ENCODE measurements at places on chromosomes 11 and 22.

- H3K27me3 ChIP-seq = no peaks in the 10 kb centered on the region
- DNase-seq = no peak
- no peak overlapping the region for H3K4me3 ChIP-seq
- H3K4me1 ChIP-seq = no peaks in the 10 kb centered on the region
- H3K27ac ChIP-seq = no peak overlapping the region
Observed at GRCh38 chr11:15988016-15988550, 368.3 kb downstream of the SOX6 start.

DNA sequence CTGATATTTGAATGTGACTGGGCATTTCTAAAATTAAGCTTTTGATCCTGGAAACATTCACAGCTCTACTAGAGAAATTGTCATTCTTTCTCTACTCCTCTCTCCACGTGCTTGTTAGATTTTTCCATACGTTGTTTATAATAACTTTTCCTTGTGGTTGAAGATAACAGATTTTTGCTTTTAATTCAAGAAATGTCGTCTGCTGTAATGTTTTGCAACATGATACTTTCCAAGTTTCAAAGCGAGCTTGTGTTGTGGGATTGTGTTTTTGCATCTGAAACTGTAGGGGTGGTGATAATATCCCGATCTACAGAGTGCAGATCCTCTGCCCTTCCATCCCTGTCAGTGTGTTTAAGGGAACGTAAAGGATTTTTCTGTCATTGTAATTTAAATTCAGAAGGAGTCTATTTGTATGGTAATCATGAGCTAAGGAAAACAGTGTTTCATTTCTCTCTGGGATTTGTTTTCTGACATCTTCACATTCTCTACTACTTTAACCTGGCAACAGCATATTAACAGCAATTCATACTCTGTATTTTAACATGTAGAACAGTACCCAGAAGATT, 321.4 kb downstream of the FAT3 start:
- no peaks in the 10 kb centered on the region for H3K4me1 ChIP-seq
- no peaks in the 10 kb centered on the region for H3K36me3 ChIP-seq
- no peak overlapping the region for H3K27ac ChIP-seq
- H3K27me3 ChIP-seq = peaks cover 9% of the 10 kb centered on the region

DNA sequence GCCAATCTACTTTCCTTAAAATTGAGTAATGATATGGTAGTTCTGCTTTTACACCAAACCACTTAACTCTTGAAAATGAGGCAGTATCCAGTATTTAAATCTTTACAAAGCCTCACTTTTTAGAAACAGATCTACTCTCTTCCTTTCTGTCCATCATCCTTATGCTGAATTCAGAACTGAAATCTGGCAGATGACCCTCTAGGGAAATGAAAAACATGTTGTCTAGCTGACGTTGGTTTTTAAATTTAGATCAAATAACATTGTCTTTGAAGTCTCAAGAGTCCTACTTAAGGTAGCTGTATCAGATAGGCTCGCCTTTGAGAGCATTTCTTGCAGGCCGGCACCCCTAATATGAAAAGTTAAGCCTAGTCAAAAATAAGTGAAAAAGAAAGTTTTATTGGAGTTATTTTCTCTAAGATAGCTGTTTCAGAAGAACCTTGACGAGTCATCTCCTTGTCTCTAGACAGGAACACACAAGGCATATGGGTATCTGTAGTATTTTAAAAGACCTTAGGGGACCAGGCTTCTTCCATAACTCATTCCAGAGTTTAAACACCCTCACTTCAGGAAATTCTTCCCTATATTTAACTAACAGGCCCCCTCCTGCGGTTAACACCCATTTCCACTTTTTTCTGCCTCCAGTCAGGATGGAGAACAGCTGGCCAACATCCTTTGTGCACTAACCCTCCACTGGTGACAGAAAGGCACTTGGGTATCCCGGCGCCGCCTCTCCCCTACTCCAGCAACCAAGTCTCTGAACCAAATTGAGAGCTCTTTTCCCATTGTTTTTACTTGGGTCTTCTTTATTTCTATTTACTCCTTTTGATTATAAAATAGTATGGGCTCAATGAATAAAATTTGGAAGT, 81.2 kb downstream of the WNT11 start:
- H3K27ac ChIP-seq = peak overlapping the region; percentile 51
- peaks cover 19% of the 10 kb centered on the region for H3K4me1 ChIP-seq
- DNase-seq = no peak
- H3K36me3 ChIP-seq = peaks cover 7% of the 10 kb centered on the region
- H3K27me3 ChIP-seq = no peaks in the 10 kb centered on the region

GRCh38 chr11:133228471-133229329, 303.6 kb downstream of the OPCML start:
- H3K4me3 ChIP-seq = no peak overlapping the region
- DNase-seq = no peak
- H3K27me3 ChIP-seq = peaks cover 22% of the 10 kb centered on the region
- H3K36me3 ChIP-seq = no peaks in the 10 kb centered on the region

- peak overlapping the region; percentile 89 for H3K4me3 ChIP-seq
- DNase-seq = no peak
- no peaks in the 10 kb centered on the region for H3K27me3 ChIP-seq
- peak overlapping the region; percentile 100 for H3K27ac ChIP-seq
Observed at GRCh38 chr11:128472128-128473089, 114.9 kb downstream of the ETS1 start.

DNA sequence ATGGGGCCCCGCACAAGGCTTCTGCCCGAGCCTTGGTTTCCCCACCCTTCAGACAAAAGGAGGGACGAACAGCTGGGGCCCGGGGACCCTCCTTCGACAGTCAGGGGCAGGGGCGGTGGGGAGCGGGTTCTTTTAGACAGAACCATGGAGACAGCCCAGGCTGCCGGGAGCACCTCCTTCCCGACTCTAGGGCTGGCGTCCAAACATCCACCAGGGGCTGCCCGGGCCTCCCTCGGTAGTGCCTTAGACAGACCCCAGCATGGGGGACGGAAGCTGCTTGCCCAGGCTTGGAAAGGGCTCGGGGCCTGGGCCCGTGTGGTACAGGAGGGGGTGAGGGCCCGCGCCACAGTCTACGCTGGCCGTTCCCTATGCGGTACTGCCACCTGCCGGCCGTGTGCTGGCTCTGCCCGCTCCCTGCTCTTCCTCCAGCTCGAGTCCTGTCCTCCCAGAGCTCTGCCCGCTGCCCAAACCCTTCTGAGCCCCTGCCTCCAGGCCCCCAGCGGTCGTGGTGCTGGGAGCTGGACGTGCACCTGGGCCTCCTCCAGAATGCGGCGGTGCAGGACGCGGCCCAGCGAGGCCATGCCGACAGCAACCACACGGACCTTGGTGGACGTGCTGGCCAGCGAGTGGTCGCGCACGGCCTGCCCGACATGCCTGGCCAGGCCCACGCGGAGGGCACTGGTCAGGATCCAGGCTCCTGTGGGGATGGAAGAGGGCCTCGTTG, 20.1 kb downstream of the TSSC4 start:
- no peak overlapping the region for H3K27ac ChIP-seq
- peak; percentile 64 for DNase-seq
- H3K36me3 ChIP-seq = no peaks in the 10 kb centered on the region
- H3K27me3 ChIP-seq = no peaks in the 10 kb centered on the region

DNA sequence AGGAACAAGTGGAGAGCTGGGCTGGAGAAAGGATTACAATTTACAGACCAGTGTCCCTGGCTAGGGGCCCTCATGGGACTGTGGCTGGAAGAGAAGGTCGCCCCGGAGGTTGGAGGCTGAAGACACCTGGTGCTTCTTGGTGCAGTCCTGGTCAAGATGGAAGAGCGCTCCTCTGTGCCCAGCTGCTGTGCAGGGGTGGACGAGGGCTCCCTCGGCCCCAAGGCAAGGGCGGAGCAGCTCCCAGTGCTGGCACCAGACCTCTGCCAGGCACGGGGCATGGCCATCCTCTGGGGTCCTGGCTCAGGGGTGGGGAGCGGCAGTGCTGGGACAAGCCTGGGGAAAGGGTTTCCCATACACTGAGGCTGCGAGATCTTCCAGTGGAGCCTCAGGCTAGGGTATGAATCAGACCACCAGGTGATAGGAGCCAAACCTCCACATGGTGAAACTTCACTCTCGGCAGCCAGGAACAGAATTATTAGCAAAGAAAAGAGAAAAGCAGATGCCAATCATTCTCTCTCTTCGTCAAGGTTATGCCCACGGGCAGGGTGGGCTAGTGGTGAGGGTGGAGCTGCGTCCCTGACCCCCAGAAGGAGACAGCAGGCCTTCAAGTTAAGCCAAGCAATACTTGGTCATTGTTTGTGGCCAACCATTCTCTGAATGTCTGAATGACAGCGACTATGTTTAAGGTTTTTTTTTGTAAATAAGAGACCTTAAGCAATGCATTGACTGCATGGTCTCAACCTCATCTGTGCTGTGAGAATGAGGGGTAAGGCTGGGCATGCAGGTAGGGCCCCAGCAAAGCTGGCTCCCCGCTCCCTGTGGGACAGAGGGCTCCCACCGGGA, 32.1 kb downstream of the PPM1F start:
- H3K27ac ChIP-seq = no peak overlapping the region
- no peaks in the 10 kb centered on the region for H3K36me3 ChIP-seq
- no peaks in the 10 kb centered on the region for H3K27me3 ChIP-seq
- DNase-seq = no peak
- no peak overlapping the region for H3K4me3 ChIP-seq

DNA sequence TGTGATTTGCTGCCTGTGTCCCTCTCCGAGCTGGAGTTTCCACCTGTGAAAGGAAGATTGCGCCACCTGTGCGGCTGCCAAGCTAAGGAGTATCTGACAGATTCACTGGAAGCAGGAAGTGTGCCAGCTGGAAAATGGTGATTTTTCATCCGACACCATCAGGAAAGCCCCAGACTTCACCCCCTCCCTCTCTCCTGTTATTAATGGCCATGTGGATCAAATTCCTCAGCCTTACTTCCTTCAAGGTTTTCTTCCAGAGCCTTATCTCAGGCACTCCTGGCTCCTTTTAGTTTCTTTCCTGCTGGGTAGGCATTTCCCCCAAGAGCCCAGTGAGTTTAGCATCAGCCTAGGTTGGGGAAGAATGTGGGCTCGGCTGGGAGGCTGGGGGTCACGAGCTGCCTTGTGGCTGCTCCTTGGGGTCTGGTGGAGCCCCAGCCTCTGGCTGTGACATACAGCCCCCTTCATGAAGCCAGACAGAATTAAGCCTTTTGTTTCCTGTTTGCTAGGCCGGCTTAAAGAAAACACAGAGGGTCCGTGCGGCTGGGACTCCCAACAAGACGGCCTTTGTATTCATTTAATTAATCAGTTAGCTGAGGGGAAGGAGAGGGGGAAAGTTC, 37.1 kb downstream of the PKNOX2 start:
- H3K36me3 ChIP-seq = peaks cover 2% of the 10 kb centered on the region
- H3K27me3 ChIP-seq = peaks cover 50% of the 10 kb centered on the region
- no peak overlapping the region for H3K4me3 ChIP-seq
- peaks cover 3% of the 10 kb centered on the region for H3K4me1 ChIP-seq
- no peak overlapping the region for H3K27ac ChIP-seq

- H3K36me3 ChIP-seq = no peaks in the 10 kb centered on the region
- no peaks in the 10 kb centered on the region for H3K4me1 ChIP-seq
- DNase-seq = no peak
- no peak overlapping the region for H3K4me3 ChIP-seq
Observed at GRCh38 chr11:15730995-15731385, 616.3 kb downstream of the INSC start.

DNA sequence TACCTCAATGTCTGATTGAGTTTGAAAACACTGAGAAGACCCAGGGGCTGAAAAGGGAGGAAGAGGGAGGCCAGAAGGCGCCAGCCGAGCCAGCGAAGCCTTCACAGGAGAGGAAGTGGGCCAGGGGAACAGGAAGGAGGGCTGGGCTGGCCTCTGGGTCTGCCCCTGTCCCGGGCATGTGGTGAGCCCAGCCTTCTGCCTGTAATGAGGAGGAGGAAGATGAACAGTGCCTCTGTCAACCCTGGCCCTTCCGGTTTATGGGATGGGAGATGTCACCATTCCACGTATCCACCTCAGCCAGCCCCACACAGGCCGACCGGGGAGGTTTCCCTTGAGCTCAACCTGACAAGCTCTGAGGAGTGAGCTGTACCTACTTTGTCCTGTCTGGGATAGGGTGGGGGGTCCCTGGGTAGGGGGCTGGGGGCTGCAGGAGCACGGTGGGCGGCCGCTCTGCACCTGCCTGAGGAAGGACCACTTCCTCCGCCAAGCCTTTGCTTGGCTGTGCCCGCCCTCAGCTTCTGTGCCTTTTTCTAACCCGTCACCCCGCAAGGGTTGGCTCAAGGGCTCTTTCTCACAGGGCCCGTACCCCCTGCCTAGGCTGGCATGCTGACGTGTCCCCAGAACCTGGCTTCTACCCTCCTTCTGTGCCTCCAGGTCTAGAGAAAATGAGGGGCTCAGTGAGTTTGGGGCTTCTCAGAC, 2.0 kb downstream of the PARVG start:
- peaks cover 27% of the 10 kb centered on the region for H3K4me1 ChIP-seq
- peak overlapping the region; percentile 96 for H3K27ac ChIP-seq
- DNase-seq = no peak
- peaks cover 3% of the 10 kb centered on the region for H3K36me3 ChIP-seq

All from T-helper 17 cell (primary cell).